ENCODE measurements at places on chromosomes 5 and 9. TPM values are rescaled to one million over a fixed set of nuclear protein-coding genes. Genes with fewer than 3 reads are reported as not detected.

ANKRD34B gene
- polyA plus RNA-seq = not detected

RAI14 gene
- polyA plus RNA-seq = 9.6 TPM

PCDHB5 gene
- 5.8 TPM for polyA plus RNA-seq

SLC31A1 gene
- polyA plus RNA-seq = 8.0 TPM

F2RL1 gene
- 10.4 TPM for polyA plus RNA-seq

FAM169A gene
- 0.30 TPM for polyA plus RNA-seq

ADRB2 gene
- polyA plus RNA-seq = 12.0 TPM

PPP2R2B gene
- polyA plus RNA-seq = 0.28 TPM

OLFML2A gene
- 5.4 TPM for polyA plus RNA-seq

DNAJB5 gene
- 9.3 TPM for polyA plus RNA-seq

SLC6A3 gene
- polyA plus RNA-seq = not detected

FGFR4 gene
- 18.9 TPM for polyA plus RNA-seq

QRFP gene
- polyA plus RNA-seq = not detected

PHF24 gene
- 0.03 TPM for polyA plus RNA-seq

TTC33 gene
- polyA plus RNA-seq = 5.3 TPM

OCLN gene
- 2.1 TPM for polyA plus RNA-seq

FRMD3 gene
- 4.9 TPM for polyA plus RNA-seq

BRINP1 gene
- not detected for polyA plus RNA-seq

PCDHB12 gene
- 1.2 TPM for polyA plus RNA-seq

CDKN2B gene
- polyA plus RNA-seq = 55.0 TPM

C1QTNF3 gene
- 4.4 TPM for polyA plus RNA-seq

DBH gene
- polyA plus RNA-seq = not detected

SHOC1 gene
- polyA plus RNA-seq = 0.01 TPM

AFAP1L1 gene
- polyA plus RNA-seq = 21.8 TPM

TJP2 gene
- polyA plus RNA-seq = 23.3 TPM

SLCO6A1 gene
- polyA plus RNA-seq = not detected

PCDHB13 gene
- 1.7 TPM for polyA plus RNA-seq

OMD gene
- 2.9 TPM for polyA plus RNA-seq

C9 gene
- not detected for polyA plus RNA-seq

FAM163B gene
- not detected for polyA plus RNA-seq

PRUNE2 gene
- 6.6 TPM for polyA plus RNA-seq

TAF1L gene
- polyA plus RNA-seq = 0.01 TPM

ZBED3 gene
- polyA plus RNA-seq = 30.0 TPM

ROPN1L gene
- polyA plus RNA-seq = 0.89 TPM

DOCK8 gene
- polyA plus RNA-seq = 6.9 TPM

NPR3 gene
- polyA plus RNA-seq = 1.9 TPM

DUSP1 gene
- polyA plus RNA-seq = 758 TPM

SLCO4C1 gene
- polyA plus RNA-seq = 0.12 TPM

PCDHGB5 gene
- 0.11 TPM for polyA plus RNA-seq

C1QTNF2 gene
- polyA plus RNA-seq = 0.67 TPM

SARDH gene
- 1.7 TPM for polyA plus RNA-seq

GLDC gene
- 0.45 TPM for polyA plus RNA-seq

CDX1 gene
- polyA plus RNA-seq = 0.34 TPM

FREM1 gene
- polyA plus RNA-seq = 3.7 TPM

BSPRY gene
- 2.6 TPM for polyA plus RNA-seq

BTNL9 gene
- 467 TPM for polyA plus RNA-seq

NPR2 gene
- 4.9 TPM for polyA plus RNA-seq

SGCD gene
- polyA plus RNA-seq = 2.7 TPM

ANAPC2 gene
- polyA plus RNA-seq = 39.9 TPM

LTC4S gene
- polyA plus RNA-seq = 12.8 TPM

NUTM2G gene
- not detected for polyA plus RNA-seq

CDKN2A gene
- 2.1 TPM for polyA plus RNA-seq

PWWP2A gene
- polyA plus RNA-seq = 4.5 TPM

TRPM3 gene
- polyA plus RNA-seq = 0.09 TPM

TLR4 gene
- 1.3 TPM for polyA plus RNA-seq

ANXA1 gene
- polyA plus RNA-seq = 700 TPM

CBY3 gene
- not detected for polyA plus RNA-seq

MAMDC2 gene
- 2.8 TPM for polyA plus RNA-seq

OR13C3 gene
- not detected for polyA plus RNA-seq
